ENCODE measurements at places on chromosomes 16 and 17.

DNA sequence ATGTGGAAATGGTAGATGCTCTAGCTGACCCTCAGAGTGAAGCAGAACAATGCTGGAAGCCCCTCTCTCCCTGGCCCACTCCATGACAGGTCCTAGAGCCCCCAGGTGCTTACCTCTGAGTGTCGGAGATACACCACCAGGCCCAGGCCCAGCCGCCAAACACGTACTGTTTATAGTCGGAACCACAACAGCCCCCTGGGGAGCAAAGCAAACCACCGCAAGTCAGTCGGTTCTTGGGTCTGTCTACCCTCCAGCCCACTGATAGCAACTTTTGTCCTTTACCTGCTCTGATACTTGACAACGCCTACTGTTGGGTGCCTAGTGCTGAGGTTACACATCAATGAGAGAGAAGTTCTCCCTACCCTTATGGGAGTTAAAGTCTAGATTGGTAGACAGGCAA is 8.7 kb downstream of the FLOT2 start:
- DNase-seq, result no peak

- peak; percentile 76 for DNase-seq
These were observed 1.2 kb upstream of the HEXIM1 start for GRCh38 chr17:45146890-45147580.

DNA sequence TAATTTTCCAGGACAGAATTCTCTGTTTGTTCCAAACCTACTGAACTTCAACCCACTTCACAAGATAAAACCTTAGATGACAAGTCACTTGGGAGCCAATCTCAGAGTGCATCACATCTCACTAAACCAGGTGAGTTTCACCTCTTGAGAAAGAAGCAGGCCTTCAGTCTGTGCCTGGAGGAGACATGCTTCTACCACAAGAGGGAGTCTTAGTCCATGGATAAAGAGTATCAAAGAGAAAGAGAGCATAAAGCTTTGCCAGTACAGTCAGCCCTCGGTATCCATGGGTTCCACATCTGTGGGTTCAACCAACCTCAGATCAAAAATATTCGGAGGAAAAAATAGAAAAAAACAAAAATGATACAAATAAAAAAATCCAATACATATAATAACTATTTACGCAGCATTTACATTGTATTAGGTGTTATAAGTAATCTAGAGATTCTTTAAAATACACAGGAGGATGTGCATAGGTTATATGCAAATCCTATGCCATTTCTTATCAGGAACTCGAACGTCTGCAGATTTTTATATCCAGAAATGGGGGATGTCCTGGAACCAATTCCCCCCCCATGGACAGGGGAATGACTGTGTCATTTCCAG is 37.7 kb downstream of the DUSP14 start:
- peak; percentile 37 for DNase-seq

GRCh38 chr17:77837917-77838316 is 120.6 kb upstream of the TNRC6C start:
- no peak for DNase-seq

GRCh38 chr17:5610956-5611355 is 26.6 kb upstream of the NLRP1 start:
- no peak for DNase-seq

DNA sequence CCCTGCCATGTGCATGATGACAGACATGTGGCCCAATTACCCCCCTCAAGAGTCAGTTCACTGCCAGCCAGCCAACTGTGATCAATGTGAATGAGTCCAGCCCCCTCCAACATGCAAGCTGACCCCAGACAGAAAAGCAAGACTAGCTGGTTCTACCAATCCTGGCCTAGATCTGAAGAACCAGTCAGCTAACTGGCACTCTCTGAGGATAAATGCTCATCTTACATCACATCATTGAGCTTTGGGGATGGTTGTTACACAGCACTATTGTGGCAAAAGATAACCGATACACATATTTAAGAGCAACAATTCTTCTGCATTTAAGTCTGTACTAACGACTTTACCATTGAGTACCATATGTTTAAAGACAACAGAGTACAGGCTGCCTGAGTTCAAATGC is 106.7 kb downstream of the TOX3 start:
- DNase-seq, result no peak

DNA sequence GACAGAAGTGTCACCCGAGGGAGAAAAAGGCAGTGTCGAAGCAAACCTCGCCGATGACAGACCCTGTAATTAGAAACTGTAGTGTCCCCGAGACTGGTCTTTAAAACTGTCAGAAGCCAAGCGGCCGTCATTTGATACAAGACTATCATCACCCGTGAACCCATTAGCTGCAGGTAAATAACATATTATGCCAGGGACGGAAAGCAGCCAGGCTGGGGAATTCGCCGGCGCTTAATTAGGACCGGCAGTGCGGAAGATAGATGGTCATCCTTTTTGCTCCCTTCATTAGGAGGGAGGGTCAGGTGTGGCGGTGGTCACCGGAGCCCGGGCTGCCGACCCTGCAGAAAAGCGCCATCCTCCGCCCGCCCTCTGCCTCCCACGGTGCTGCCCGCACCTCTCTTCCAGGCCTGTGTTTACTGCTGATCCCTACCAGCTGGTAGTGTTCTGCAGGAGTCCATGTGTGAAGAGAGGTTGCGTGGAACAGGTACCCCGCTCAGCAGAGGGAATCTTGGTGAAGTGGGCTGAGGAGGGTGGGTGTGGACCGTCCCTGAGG is 109.4 kb upstream of the GSE1 start:
- no peak for DNase-seq

DNA sequence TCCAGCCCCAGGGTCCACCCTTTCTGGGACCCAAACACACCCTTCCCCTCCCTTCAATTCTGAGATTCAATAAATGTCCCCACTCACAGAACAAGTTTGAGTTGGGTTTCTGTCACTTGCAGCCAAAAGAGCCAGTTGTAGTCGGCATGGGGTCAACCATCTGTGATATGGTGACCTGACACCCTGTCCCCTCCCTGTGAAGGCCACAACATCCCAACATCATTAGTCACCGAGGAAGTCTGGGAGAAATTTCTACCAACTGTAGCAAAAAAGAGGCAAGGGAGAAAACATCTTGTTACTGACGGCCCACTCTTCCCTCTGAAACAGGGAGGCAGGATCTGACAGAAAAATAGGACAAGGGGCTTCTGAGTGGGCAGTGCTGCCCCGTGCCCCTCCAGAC is 638 bp upstream of the LYZL6 start:
- DNase-seq, result no peak

DNA sequence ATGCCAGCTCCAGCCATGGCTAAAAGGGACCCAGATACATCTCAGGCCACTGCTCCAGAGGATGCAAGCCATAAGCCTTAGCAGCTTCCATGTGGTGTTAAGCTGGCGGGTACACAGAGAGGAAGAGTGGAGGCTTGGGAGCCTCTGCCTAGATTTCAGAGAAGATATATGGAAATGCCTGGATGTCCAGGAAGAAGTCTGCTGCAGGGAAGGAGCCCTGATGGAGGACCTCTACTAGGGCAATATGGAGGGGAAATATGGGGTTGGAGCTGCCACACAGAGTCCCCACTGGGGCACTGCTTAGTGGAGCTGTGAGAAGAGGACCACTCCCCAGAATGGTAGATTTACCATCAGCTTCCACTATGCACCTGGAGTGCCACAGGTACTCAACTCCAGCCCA is 32.1 kb downstream of the RNF112 start:
- no peak for DNase-seq

GRCh38 chr17:13209081-13209480 is 191.3 kb upstream of the ELAC2 start:
- DNase-seq, result no peak

- DNase-seq, result no peak
These were observed 4.6 kb upstream of the ITGAE start for GRCh38 chr17:3805581-3805980.

GRCh38 chr17:16329519-16330271 is 23.6 kb downstream of the CENPV start:
- DNase-seq, result no peak

DNA sequence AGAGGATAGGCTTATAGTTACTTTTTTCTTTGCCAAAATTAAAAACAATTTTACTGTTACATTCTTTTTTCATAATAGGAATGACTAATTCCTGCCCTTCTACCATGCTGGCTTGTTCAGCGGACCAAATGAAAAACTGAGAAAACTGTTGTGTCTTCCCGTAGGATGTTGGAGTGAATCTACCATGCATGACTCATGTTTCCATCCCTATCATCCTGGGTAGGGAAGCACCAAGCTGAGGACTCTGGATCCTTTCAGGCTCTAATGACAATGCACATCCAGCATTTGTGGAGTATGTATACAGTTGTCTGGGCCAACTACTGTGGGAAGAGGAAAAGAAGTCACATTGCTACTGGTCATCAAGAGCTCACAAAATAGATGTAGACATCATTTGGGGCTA is 41.1 kb upstream of the DHX8 start:
- DNase-seq, result no peak

- DNase-seq, result no peak
These were observed 144.6 kb upstream of the PLCG2 start for GRCh38 chr16:81634380-81635062.

DNA sequence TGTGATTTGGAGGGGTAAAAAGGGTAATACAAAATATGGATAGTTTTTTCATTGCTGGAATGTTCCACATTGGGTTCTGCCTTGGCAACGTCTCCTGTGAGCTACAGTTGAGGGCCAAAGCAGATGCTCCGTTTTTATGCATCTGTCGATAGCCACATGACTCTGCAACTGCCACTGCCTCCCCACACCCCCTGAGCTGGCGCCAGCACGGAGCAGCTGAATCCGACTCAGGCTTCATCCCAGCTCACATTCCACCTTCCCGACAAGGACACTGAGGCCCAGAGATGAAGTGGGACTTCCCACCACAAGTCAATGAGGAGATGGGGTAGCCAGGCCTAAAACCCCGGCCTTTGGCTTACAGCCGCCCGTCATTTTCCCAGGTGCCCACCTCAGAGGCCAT is 334.1 kb downstream of the CDH13 start:
- DNase-seq, result no peak

DNA sequence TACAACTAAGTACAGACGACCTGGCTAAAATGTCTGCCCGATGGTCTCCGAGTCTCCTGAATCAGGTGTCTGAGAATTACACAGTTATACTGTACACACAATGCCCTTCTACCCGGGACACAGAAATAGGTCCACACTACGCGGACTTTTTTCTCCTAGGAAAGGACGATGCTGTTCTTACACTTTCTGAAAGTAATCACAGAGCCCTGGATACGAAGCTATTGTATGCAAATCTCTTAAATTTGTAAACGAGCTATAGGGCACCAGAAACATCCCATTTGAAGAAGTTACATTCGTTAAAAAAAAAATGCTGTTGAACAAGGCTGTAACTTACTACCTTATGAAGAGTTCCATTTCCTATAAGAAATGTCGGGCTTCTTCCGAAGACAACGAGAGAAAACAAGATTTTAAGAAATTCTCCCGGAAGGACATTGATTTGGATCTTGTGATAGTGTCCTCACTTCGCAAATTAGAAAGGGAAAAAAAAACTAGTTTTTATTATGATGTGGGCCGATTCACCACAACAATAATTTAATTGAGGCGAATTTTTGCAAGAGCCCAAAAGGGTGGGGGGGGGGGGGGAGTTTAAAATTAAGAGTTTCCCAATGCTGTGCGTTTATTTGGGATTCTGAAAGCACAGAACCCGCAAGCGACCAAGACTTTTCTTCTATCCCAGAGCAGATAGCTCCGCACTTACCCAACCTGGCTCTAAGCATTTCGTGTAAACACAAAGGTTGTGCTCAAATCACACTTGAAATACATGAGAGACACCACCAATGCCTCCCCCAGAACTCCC is 1.5 kb upstream of the SOX9 start:
- DNase-seq, result no peak

DNA sequence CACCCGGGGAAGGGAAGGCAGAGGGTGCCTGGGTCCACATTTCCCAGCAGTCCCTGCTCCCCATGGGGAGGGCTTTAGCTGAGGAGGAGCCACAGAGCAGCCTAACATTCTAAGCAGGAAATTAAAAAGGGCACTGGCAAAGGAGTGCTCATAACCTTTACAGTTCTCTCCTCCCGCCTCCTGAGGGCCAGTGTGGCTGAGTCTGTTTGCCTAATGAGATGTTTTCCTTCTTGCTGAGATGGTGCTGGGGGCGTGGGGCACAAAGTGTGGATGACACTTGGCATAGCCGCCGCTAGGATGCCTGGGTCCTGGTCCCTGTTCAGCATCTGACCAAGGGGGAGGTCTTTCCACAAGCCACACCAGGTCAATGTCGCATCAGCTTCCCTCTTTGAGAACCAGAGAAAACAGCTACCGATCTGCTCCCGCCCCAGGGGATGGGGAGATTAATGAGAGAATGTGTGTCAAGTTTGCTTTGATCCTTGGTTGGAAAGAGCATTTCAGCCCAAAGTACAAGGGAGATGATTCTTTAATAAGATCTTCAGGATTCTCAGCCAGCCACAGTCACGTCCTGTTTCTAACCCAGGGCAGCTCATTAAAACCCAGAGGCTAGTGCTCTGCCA is 5.8 kb downstream of the KIF18B start:
- DNase-seq, result no peak

DNA sequence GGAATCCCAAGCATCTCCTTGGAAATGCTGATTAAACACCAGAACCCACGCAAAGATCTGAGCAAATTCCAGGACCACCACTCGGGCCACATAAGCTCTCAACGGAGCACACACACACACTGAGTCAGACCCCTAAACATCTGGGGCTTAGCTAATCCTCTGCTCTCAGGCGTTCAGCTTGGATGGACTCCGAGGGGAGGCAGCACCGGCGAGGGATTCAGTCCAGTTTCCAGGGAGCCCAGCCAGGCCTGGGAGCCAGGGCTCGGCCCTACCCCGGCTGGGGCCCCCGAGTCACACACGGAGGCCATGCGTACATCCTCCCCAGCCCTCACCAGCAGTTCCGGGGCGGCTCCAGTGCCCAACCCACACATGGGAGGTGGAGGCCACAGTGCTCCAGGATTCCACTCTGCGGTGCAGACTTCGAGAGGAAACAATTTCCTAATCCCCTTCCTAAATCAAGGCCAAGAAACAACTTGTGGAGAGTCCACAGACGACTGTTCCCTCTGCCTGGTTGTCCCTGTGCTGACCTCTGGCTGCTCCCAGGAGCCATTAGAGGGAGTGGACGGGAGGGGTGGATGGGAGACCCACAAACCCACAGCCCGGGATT is 70.5 kb downstream of the GAS7 start:
- no peak for DNase-seq

GRCh38 chr17:56395787-56396186 is 197.7 kb upstream of the NOG start:
- DNase-seq, result no peak

GRCh38 chr17:28705074-28705659 is 6.5 kb downstream of the PROCA1 start:
- DNase-seq, result no peak

Measured in NCI-H1105 (cell line).